ENCODE measurements at places on chromosomes 12 and 14.
A peak's percentile ranks its signal among the peaks of the same experiment; 100 is the strongest.

- DNase-seq, result no peak
These were observed 268.3 kb upstream of the CPNE8 start for GRCh38 chr12:39173726-39174125.

- no peak for DNase-seq
These were observed 42.5 kb downstream of the PKP2 start for GRCh38 chr12:32854097-32854496.

DNA sequence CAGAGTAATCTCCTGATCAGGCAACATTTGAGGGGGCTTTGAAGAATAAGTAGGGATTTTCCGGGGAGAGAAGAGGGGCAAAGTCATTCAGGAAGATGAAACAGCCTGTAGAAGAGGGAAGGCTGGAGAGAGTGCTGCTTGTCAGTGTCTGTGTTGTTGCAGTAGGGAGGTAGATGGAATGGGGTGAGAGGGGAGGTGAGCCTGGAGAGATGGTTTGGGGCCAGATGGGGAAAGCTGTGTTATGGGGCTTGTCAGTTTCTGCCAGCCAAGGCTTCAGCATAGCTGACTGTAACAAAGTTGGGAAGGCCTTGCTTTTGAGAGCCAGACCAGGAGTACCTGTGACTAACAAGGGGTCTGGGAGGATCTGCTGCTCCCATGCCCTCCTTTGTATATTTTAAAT, 18.0 kb downstream of the BICD1 start:
- no peak for DNase-seq

DNA sequence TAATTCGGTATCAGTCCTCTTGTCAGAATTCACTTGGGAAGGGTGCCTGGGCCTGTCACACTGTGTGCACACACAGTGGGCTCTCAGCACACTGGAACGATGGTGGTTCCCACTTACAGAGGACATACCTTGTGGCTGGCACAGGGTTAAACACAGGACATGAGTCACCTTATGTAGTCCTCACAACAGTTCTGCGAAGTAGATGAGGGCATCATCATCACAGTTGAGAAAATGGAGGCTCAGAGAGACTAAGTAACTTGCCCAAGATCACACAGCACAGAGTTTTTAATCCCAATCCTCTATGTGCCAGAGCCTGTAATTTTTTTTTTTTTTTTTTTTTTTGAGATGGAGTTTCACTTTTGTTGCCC, 90.7 kb downstream of the NINJ2 start:
- DNase-seq, result no peak

DNA sequence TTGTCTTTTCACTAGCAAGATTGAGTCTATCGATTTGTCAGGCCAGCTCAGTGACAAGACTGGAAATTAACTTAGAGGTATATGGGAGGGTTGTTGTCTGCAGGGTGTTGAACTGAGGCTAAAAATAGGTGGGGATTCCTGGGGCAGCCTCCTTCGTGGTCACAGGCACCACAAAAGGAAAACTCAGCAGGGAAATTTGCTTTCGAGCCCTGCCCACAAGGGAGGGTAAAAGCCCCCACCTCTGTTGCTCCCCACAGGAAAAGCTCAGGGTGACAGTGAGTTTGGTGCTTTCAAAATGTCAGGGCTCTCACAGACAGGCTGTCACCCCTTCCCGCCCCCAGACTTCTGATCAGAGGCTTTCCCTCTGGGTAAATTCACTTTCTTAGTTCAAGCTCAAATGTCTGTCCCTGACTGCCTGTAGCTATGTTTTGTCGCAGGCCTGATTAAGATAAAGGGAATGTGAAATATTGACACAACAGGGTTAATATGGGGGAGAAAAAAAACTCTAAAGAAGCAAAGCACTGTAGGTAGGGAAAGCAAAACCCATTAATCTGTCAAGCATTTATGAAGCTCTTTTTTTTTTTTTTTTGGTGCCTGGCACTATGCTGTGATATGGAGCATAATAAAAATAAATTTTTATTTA, 11.7 kb upstream of the NFKBIA start:
- peak; percentile 69 for DNase-seq

DNA sequence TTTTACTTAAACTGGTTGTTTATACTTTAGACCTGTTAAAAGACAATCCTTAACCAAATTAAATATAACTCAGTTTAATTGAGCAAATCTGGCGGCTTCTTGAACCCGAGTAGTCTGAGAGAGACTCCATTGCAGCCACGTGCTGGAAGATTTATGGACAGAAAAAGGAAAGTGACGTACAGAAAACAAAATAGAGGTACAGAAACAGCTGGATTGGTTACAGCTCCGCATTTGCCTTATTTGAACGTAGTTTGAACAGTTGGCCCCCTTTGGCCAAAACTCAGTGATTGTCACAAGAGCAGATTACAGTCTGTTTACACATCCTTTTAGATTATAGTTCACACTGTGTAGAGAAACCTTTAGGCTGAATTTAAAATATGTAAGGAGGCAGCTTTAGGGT, 155.9 kb downstream of the RAD51B start:
- no peak for DNase-seq

GRCh38 chr14:22474730-22475351, 114.2 kb downstream of the DAD1 start:
- DNase-seq, result no peak

- no peak for DNase-seq
These were observed 423.3 kb upstream of the RGS6 start for GRCh38 chr14:71508901-71509300.

DNA sequence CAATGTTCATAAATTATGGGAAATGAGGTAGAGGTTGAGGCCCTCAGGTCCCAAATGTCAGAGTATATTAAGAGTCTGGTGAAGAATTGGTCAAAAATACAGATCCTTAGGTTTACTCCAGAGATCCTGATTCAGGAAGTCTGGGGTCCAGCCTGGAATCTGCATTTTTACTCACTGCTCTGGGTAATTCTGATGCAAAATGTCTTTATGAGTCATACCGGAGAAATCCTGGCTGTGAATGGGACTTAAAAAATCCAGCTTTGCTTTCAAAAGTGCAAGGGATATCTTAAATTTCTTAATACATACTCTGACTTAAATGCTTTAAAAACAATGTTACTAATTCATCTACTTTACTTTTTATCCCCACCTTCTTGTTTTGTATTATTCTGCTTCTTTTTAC, 74.5 kb downstream of the FERMT2 start:
- DNase-seq, result no peak

Measured in T-helper 17 cell (primary cell).